ENCODE measurements at places on chromosomes 2 and 18. TPM values are rescaled to one million over a fixed set of nuclear protein-coding genes. Genes with fewer than 3 reads are reported as not detected.

ZBTB7C gene
- 0.33 TPM for total RNA-seq

TUBB8B gene
- not detected for total RNA-seq

KCTD1 gene
- 36.9 TPM for total RNA-seq

C2orf49 gene
- total RNA-seq: 15.0 TPM

GKN1 gene
- not detected for total RNA-seq

TAF4B gene
- 4.8 TPM for total RNA-seq

C2orf66 gene
- total RNA-seq: 0.12 TPM

B3GNT2 gene
- 35.8 TPM for total RNA-seq

EPG5 gene
- 3.6 TPM for total RNA-seq

VIT gene
- not detected for total RNA-seq

PRKAG3 gene
- total RNA-seq: not detected

PHLPP1 gene
- total RNA-seq: 7.4 TPM

LRATD1 gene
- total RNA-seq: 0.02 TPM

TWIST2 gene
- total RNA-seq: 16.6 TPM

AQP4 gene
- not detected for total RNA-seq

ALLC gene
- total RNA-seq: not detected

RMDN2 gene
- total RNA-seq: 4.4 TPM

ASB18 gene
- 0.03 TPM for total RNA-seq

DSC2 gene
- 0.65 TPM for total RNA-seq

OR6B2 gene
- total RNA-seq: not detected

DSC3 gene
- 1.2 TPM for total RNA-seq

TRIM43 gene
- total RNA-seq: 0.13 TPM

EMILIN1 gene
- total RNA-seq: 0.56 TPM

KIAA2012 gene
- not detected for total RNA-seq

REG3G gene
- not detected for total RNA-seq

IL36RN gene
- 0.05 TPM for total RNA-seq

STARD6 gene
- total RNA-seq: not detected

ACMSD gene
- not detected for total RNA-seq

DHRS9 gene
- total RNA-seq: 3.5 TPM

PTPN2 gene
- 18.2 TPM for total RNA-seq

TTN gene
- under 0.01 TPM for total RNA-seq

PDCL3 gene
- 39.7 TPM for total RNA-seq

FIGN gene
- total RNA-seq: 1.5 TPM

CEP192 gene
- total RNA-seq: 7.9 TPM

SLC5A7 gene
- total RNA-seq: not detected

PLB1 gene
- total RNA-seq: 1.5 TPM

LTBP1 gene
- 16.6 TPM for total RNA-seq

SGO2 gene
- 13.4 TPM for total RNA-seq

OSR1 gene
- 6.3 TPM for total RNA-seq

PDE11A gene
- total RNA-seq: 0.67 TPM

CLEC4F gene
- total RNA-seq: not detected

GRP gene
- total RNA-seq: not detected

RAB27B gene
- total RNA-seq: 9.0 TPM

CYP27C1 gene
- total RNA-seq: 2.7 TPM

B4GALT6 gene
- 6.7 TPM for total RNA-seq

UGT1A3 gene
- total RNA-seq: not detected
